MV-4-11 (cell line): ENCODE measurements at places on chromosomes 12 and 14.

DNA sequence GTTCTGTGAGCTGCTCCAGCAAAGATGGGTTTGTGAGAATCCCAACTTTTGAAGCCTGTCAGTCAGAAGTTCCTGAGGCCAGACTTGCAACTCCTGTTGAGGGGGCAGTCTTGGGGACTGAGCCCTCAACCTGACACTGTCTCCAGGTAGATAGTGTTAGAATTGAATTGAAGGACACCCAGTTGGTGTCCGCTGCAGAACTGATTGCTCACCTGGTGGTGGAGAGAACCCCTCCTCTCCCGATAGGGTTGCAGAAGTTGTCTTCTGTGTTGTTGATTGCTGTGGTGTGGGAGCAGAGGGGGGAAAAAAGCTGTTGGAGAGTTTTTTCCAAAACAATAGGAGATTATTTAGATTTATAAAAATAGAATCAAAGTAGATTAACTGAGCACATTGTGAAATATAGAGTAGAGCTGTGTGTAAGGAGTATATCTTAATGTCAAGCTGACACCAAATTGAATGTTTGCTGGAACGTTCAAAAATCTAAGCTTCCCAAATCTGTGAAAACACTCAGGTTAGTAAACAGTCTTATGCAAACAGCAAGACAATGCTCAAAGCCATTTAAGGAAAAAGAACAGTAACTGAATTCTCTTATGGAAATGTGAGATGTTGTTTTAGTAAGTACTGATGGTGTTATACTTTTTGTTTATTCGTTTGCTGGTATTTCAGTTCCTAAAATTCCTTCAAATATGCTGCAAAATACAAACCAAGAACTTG is 18.6 kb downstream of the HIF1A start:
- no peak for DNase-seq

- peak; percentile 74 for DNase-seq
Measured at GRCh38 chr12:31922341-31923062, 36.7 kb upstream of the RESF1 start.

DNA sequence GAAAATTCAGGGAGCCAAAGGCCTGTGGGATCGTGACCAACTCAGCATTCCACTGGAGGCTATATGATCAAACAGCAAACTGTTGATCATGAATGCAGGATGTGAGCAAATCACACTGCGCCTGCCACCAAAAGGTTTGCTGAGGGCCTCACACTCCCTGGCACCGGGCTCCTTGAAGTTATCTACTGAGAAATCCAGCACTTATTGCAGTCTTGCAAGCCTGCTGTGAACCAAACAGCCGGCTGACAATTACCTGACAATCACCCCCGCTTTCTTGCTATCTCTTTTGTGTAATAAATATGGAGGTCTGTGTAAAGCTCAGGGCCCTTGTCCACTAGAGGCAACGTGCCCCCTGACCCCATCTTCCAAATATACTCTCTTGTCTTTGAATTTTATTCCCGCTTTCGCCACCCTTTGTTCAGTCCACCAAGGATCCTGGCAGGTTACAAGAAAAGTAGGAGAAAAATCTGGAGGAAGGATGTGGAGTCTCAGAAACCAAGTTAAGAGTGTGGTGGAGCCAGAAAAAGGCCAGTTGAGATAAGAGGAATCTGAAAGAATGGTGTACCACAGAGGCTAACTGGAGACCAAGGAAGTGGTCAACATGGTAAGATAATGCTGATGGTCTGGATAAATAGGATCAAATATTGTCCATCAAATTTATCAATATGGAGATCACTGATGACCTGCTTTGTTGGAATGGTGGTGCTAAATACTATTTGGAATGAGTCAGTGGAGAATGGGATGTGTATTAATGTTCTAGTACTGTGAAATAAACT is 229.2 kb downstream of the ALX1 start:
- no peak for DNase-seq

DNA sequence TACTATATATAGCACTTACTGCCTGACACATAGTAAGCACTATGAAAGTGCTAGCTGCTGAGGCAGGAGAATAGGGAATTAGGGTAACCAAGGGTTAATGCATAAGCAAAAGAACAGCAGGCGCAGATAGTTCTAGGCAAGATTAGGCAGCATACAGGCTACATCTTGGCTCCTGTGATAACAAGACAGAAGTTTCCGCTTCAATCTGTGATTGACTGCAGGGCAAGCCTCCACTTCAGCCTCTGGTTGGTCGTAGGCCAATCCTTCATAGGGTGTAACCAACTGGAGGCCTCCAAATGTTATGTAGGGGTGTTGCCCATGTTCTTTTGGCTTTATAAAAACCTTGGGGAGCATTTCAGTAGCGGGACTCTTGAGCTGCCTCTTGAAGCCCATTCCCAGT is 46.9 kb downstream of the KLHL28 start:
- DNase-seq, result no peak

GRCh38 chr14:69002069-69002468 is 23.0 kb upstream of the ACTN1 start:
- no peak for DNase-seq

- no peak for DNase-seq
Measured at GRCh38 chr14:51059032-51059431, 35.9 kb downstream of the TRIM9 start.

DNA sequence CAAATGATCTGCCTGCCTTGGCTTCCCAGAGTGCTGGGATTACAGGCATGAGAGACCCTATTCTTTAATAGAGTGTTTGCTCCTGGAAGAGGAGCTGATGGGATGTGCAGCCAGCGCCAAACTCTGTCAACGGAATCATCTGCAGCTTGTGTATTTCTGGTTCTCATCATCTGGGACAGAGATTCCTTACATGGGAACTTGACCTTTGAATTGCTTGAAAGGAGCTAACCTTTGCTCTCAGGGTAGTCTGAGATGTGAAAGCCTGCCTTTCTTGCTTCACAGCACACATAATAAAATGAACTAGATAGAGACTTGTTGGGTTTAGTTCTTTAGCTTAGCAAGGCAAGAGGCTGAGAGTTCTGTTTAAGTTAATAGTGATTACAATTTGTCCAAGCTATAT is 120.0 kb downstream of the OTOGL start:
- DNase-seq, result no peak

DNA sequence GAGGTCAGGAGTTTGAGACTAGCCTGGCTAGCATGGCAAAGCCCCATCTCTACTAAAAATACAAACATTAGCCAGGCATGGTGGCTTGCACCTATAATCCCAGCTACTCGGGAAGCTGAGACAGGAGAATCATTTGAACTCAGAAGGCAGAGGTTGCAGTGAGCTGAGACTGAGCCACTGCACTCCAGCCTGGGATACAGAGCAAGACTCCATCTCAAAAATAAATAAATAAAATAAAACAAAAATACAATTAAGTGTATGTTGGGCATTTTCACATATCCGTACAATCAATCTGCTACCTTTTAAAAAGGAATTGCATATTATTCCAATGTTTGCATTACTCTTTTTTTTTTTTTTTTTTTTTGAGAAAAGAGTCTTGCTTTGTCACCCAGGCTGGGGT is 47.7 kb upstream of the HECTD1 start:
- DNase-seq, result no peak

DNA sequence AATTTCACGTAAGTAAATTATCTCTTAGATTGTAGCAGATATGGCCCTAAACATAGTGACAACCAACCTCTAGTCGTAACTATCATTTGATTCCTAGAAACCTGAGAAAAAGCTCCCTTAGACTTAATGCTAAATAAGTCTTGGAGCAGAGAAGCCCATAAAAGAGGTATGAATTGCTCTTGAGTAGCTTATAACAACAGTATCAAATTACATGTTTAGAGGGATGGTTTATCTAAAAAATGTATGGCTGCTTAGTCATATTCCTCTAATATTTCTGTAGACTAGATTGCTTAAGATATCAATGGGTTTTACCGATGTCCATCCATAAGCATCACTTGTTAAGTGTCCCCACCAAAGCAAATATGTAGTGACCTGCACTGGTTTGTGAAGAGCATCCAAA is 259.7 kb downstream of the NELL2 start:
- no peak for DNase-seq

GRCh38 chr12:10354502-10354901 is 35.3 kb downstream of the KLRK1 start:
- DNase-seq, result no peak

DNA sequence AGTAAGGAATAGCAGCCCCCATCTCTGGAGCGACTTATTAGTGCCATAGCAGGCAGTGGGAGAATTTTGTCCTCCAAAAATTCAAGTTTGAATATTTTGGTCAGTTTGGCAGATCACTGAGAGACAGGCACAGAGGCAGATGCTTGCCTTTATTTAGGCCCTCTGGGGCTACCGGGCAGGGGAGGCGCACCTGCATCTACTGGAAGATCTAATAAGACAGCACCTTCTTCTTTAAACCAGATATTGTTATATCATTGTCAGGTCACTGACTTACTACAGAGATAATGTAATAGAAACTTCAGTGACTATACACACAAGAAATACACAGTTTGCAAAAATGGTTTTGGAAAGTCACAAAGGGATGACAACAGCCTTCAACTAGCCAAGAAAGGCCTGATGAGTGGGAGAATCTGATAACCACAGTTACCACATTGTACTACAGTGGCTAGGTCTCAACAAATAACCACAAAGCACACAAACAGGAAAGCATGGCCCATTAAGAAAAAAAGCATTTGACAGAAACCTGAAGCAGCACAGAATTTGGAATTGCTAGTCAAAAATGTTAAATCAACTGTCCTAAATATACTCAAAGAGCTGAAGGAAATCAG is 56.8 kb downstream of the CDK17 start:
- peak; percentile 65 for DNase-seq

DNA sequence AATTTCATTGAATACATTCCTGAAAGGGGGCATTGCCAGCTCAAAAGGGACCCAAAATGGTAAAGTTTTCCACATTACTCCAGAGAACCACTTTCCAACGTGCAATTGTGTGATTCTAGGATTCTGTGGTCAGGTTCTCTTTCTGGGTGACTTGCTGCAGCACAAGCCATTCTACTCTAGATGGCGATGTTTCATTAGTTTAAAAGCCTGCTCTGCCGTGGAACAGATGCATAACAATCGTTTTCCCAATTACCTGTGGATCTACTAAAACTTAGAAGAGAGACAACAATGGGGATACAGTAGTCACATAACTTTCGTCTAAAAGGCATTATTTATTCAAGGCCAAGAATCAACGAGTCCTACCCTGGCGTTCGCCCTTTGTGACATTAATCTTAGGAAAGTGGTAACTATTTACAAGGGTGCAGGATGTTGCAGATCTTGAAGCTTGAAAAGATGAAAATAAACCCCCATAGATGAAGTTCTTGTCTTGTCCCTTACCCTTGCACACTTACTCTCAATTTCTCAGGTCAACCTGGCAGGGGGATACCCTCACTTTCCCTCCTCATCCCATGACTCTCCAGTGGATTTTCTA is 400.9 kb downstream of the SNAPC1 start:
- peak; percentile 10 for DNase-seq

DNA sequence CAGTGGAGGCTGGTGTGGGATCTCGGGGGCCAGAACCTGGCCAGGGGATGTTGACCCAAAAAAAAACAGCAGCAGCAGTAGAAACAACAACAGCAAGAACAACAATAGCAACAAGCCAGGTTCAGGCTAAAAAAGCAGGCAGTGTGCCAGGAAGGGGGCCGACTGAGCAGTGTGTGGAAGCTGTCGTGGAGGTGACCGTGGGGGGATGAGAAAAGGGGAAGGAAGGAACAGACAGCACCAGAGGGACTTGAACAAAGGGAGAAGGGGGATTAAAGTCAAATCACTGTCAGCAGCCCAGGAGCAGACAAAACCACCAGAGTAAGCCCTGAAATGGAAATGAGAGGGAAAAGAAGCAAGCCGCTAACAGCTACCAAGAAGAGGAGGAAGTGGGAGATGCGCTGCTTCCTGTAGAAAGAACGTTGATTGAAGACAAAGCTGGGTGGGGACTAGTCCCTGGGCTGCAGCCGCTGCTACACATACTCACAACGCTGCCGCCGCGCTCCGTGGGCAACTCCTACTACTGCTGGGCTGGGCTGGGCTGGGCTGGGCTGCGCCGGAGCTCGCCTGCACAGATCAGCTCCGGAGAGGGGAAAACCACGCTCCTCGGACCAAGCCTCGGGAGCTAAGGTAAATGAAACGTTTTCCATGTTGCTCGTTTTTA is at the start of gene GNG2:
Gene GNG2 (plus strand): TSS at position 449 of the 661 bp plus-strand sequence. CDS start 90,067 bp downstream, outside the sequence.
- DNase-seq, result peak; percentile 95

- DNase-seq, result no peak
Measured at GRCh38 chr12:7023114-7023513, 4.8 kb upstream of the LPCAT3 start.

DNA sequence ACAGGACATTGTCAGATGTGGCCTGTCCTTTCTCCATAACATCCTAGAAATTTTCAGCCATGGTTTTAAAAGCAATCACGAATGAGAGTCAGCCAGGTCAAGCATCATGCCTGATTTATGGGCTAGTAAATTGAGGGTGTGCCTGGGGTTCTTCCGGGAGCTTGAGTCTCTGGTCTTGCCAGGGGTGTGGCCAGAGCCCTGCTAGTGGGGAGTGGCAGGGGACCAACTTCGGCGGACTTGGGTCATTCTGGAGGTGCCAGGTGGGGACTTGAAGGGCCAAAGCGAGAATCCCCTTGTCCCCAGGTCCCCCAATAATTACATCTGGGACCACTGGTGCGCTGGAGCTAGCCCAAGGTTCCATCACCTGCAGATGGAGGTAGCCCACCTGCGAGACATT is 5.7 kb downstream of the OTUB2 start:
- DNase-seq, result no peak

- DNase-seq, result no peak
Measured at GRCh38 chr12:68675101-68675842, 11.5 kb upstream of the NUP107 start.

DNA sequence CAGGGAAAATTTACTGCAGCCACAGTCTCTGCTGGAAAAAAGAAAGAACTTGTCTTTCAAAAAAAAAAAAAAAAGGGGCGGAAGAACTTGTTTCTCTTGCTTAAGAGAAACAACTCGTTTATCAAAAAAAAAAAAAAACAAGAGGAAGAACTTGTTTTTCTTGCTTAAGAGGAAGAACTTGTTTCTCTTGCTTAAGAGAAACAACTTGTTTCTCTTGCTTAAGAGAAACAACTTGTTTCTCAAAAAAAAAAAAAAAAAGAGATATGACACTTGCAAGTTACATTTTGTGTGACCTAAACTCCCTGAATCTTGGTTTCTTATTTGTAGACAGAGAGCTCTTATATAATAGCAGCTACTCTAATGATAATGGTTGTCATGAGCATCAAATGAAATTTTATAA is 44.7 kb upstream of the USP15 start:
- DNase-seq, result peak; percentile 88

DNA sequence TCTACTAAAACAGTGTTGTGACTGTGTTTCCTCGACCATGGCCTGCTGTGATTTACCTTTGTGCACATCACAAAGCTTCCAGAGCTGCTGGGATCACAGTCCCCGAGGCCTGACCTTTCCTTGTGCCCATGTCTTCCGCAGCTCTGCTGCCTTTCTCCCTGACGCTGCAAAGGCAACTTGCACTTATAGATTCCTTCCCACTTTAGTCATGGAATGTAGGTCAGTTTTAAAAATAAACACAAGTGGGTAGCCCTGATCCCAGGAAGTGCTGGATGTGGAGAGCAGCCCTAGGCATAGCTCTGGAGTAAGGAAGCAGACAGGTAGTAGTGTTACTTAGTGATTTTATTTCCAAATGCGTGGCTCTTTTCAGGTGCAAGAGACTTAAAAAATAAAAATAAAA is 825.7 kb downstream of the AACS start:
- no peak for DNase-seq
